ENCODE measurements at places on chromosomes 13 and 19. TPM values are rescaled to one million over a fixed set of nuclear protein-coding genes. Genes with fewer than 3 reads are reported as not detected.

The KLK3 gene
- not detected for polyA plus RNA-seq

The ZNF724 gene
- polyA plus RNA-seq, result 1.8 TPM

The BTBD2 gene
- 65.7 TPM for polyA plus RNA-seq

The FCAR gene
- polyA plus RNA-seq, result not detected
